WTC11 (cell line): ENCODE measurements at places on chromosomes 7 and 10. TPM values are rescaled to one million over a fixed set of nuclear protein-coding genes. Genes with fewer than 3 reads are reported as not detected.

GRCh38 chr10:130236711-130237110 lies 100.5 kb downstream of the GLRX3 start:
- no peak overlapping the region for H3K27ac ChIP-seq
- H3K4me1 ChIP-seq = no peaks in the 10 kb centered on the region
- H3K27me3 ChIP-seq = peaks cover 13% of the 10 kb centered on the region
- H3K4me3 ChIP-seq = no peak overlapping the region
- H3K36me3 ChIP-seq = peaks cover 74% of the 10 kb centered on the region

DNA sequence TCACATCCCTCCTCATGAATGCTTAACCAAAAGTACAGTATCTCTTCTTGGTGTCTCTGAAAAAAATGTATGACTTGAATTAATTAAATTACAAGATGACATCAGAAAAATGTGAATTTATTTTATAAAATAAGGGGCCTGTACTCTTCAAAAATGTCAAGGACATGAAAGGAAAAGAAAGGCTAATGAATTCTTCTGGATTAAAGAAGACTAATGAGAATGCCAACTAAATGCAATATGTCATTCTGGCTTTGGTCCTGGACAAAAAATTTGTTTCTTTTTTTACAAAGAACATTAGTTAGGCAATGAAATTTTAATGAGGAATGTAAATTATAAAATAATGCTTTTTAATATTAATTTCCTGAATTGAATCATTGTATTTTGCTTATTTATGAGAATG lies 1125.7 kb downstream of the DNAJB9 start:
- no peaks in the 10 kb centered on the region for H3K4me1 ChIP-seq
- H3K4me3 ChIP-seq = no peak overlapping the region
- H3K27me3 ChIP-seq = no peaks in the 10 kb centered on the region
- no peak overlapping the region for H3K27ac ChIP-seq

DNA sequence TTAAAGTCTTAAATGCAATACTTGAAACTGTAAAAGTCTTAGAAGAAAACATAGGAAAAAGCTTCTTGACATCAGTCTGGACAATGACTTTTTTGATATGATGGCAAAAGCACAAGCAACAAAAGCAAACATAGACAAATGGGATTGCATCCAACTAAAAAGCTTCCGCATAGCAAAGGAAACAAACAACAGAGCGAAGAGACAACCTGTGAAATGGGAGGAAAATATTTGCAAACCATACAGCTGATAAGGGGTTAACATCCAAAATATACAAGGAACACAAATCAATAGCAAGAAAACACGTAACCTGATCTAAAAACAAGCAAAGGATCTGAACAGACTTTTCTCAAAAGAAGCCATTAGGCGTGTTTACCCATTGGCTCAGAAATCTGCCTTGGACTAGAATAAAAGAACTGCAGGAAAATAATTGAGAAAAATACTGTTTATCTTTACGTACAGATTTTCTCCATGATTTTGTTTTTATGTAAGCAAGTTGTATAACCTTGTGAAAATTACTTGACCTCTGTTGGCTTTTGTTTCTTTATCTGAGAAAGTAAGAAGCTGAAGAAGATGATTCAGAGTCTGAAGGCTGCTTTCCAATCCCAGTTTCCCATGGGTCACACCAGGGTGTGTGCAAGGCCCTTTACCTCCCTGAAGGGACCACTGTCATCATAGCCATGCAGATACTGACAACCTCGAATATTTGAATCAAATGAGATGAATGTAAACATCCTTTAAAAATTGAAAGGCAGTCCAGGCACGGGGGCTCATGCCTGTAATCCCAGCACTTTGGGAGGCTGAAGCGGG lies 99.1 kb upstream of the LANCL2 start:
- no peak overlapping the region for H3K27ac ChIP-seq
- no peak overlapping the region for H3K4me3 ChIP-seq
- DNase-seq = no peak
- H3K27me3 ChIP-seq = no peaks in the 10 kb centered on the region
- H3K36me3 ChIP-seq = no peaks in the 10 kb centered on the region

DNA sequence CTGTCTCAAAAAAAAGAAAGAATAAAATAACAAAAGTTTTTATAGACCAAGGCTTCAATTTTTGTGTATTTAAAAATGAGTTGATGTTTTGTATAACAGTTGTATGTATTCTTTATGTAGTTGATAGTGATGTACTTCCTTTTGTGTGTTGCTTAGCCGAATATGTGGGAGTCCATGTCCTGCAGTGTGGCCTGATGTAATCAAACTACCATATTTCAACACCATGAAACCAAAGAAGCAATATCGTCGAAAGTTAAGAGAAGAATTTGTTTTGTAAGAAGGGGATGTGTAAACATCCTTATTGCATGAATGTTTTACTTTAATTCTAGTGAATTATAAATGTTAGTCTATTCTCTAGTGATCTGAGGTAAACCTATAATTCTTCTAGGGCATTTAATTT lies 56.6 kb downstream of the MPLKIP start:
- no peak overlapping the region for H3K27ac ChIP-seq
- H3K4me3 ChIP-seq = no peak overlapping the region
- H3K27me3 ChIP-seq = no peaks in the 10 kb centered on the region
- no peaks in the 10 kb centered on the region for H3K4me1 ChIP-seq
- no peak for DNase-seq

DNA sequence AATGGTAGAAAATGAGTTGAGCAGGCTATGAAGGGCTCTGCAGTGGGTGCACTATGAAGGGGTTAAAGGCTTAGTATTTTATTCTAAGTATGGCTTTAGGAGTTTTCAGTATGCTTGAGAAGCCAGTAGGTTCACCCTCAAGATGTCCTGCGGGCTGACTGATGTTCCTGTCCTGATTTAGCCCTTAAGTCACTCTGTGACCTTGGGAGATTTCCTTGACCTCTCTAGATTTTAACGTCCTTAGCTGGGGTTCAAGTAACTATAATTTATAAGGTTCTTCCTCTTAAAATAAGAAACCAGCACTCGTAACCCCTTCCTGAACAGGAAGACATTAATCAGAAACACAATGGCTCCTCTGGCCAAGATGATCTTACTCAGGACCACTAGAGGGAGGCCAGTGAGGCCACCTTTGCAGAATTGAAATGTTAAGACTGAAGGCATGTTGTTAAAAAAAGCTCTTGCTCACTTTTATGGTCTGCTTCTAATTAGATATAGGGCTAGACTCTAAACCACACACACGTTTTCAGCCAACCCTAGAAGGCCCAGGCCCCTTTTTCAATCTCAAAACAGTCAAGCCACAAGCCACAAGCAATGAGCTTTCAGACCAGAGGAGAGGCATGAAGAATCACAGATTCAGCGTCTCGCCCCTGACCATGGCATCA lies 41.9 kb downstream of the CDK1 start:
- no peaks in the 10 kb centered on the region for H3K36me3 ChIP-seq
- no peak overlapping the region for H3K4me3 ChIP-seq
- no peaks in the 10 kb centered on the region for H3K27me3 ChIP-seq
- H3K4me1 ChIP-seq = peaks cover 13% of the 10 kb centered on the region
- no peak overlapping the region; the same call in 1 of the 2 replicates for H3K27ac ChIP-seq

GRCh38 chr7:117158941-117159697 lies 163.7 kb downstream of the WNT2 start:
- H3K27ac ChIP-seq = no peak overlapping the region
- H3K4me1 ChIP-seq = no peaks in the 10 kb centered on the region
- DNase-seq = no peak

- H3K27ac ChIP-seq = no peak overlapping the region
- no peaks in the 10 kb centered on the region for H3K36me3 ChIP-seq
- peaks cover 30% of the 10 kb centered on the region for H3K4me1 ChIP-seq
- H3K4me3 ChIP-seq = no peak overlapping the region
- no peaks in the 10 kb centered on the region for H3K27me3 ChIP-seq
Measured at GRCh38 chr7:8386926-8387550, 46.4 kb upstream of the NXPH1 start.

DNA sequence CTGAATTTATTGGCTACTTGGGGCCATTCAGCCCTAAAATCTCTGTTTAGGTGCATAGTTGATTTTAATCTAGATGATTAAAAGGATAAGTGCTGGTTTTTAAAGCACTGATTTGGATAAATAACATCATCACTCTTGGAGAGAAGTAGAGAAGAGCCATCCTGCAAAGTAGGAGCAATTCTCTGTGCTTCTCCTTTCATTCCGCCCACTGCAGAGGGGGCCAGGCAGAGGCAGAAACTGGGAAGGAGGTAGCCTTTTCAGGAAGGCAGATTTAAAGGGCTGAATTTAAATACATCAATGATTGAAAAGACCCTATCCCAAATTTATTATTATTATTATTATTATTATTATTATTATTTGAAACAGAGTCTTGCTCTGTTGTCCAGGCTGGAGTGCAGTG lies 14.1 kb downstream of the MAP3K8 start:
- no peaks in the 10 kb centered on the region for H3K27me3 ChIP-seq
- DNase-seq = no peak
- peaks cover 40% of the 10 kb centered on the region for H3K36me3 ChIP-seq

DNA sequence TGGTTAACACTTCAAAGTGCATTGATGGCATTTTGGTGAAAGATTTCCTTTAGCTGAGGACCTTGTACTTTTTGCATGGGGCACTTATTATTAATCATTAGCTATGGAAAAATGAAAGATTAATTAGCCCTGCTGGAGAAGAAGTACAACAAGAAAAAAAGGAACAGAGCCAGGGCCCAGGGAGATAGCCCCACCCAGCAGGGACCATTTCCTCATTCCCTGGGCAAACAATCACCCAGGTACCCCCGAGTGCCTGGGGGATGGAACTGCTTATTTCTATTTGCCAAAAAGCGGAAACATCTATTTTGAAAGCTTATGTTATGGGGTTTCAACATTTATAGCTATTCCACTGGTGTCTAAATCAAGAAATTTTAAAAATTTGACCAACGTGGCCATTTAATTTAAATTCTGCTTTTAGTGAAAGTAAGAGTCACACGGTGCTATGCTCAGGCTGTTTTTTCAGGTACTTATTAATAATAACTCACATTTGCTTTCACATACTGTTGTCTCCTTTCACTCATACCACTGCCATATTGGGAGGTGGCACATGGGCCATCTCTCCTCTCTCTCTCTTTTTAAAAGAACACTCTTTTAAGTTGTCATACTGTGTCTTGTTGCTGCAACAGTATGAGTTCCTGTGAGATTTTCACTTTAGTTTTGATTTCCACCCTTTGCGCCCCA lies 143.6 kb upstream of the KIF5B start:
- DNase-seq = no peak
- no peak overlapping the region for H3K4me3 ChIP-seq
- no peaks in the 10 kb centered on the region for H3K36me3 ChIP-seq
- no peak overlapping the region for H3K27ac ChIP-seq

GRCh38 chr10:49744091-49744685 lies 17.9 kb downstream of the OGDHL start:
- no peaks in the 10 kb centered on the region for H3K27me3 ChIP-seq
- H3K4me1 ChIP-seq = no peaks in the 10 kb centered on the region
- no peak for DNase-seq
- H3K36me3 ChIP-seq = peaks cover 39% of the 10 kb centered on the region

GRCh38 chr7:139118234-139118804 lies 8.8 kb upstream of the ZC3HAV1 start:
- H3K4me3 ChIP-seq = no peak overlapping the region
- peaks cover 5% of the 10 kb centered on the region; the same call in 1 of the 2 replicates for H3K27me3 ChIP-seq
- H3K36me3 ChIP-seq = no peaks in the 10 kb centered on the region

DNA sequence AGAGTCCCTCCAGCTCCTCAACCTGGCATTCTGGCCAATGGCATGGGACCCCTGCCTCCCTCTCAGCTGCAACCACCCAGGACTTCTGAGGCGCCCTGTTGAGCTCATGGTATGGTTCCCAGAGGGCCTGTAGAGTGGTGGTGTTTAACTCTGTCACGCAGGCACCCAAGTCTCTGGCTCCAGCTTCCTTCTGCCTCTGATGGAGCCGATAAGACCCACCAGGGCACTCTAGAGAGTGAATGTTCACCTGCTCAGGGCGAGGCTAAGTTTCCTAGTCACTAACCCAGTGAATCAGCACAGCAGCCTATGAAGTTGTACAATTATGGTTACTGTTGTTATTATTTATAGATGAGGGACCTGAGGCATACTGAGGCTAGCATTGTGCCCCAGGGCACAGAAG lies 120.4 kb downstream of the ZMIZ1 start:
- H3K4me1 ChIP-seq = peaks cover 37% of the 10 kb centered on the region
- H3K4me3 ChIP-seq = no peak overlapping the region
- H3K27me3 ChIP-seq = no peaks in the 10 kb centered on the region
- H3K27ac ChIP-seq = no peak overlapping the region
- H3K36me3 ChIP-seq = no peaks in the 10 kb centered on the region

DNA sequence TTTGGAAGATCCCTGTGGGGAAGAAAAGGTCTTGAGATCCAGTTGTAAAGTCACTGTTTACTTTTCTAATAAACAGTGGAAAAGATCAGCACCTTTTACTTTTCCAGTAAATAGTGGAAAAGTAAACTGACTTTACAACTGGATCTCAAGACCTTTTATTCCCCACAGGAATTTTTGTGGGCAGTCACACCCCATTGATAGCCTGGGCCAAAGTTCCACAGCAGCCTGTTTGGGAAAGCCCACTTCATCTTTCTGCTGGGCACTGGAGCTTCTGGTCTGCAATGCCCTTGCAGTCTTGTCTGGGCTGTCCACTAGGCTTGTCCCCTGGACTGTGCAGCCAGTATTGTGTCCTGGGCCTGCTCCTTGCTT lies 50.2 kb downstream of the ADCY1 start:
- H3K4me1 ChIP-seq = no peaks in the 10 kb centered on the region
- H3K27me3 ChIP-seq = no peaks in the 10 kb centered on the region; the same call in 1 of the 2 replicates
- H3K27ac ChIP-seq = no peak overlapping the region

DIP2C gene
- 10.9 to 11.0 TPM (median 11.0 TPM) in 3 replicates for total RNA-seq
